ENCODE measurements at places on chromosomes 11 and 22.

GRCh38 chr11:128198216-128198772, 389.1 kb downstream of the ETS1 start:
- no peak for DNase-seq

- no peak for DNase-seq
Observed at GRCh38 chr11:102172127-102172848, 62.0 kb downstream of the YAP1 start.

DNA sequence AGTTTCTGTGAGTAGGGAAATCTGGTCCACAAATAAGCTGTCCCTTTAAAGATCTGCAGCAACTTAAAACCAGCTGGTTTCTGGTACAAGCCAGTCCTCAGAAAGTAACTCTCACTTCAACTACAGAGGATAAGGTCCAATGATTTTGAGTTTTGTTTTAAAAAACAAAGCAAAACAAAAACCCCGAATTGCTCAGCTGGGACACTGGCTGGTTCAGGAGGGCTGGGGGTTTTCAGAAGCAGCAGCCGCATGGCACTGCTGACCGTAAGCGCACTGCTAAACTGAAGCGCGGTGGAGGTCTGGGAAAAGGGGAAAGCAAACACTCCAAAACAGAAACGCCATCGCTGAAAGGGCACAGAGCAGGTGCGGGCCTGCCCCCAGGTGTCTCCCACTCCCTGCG, 59.7 kb downstream of the MICAL3 start:
- no peak for DNase-seq

DNA sequence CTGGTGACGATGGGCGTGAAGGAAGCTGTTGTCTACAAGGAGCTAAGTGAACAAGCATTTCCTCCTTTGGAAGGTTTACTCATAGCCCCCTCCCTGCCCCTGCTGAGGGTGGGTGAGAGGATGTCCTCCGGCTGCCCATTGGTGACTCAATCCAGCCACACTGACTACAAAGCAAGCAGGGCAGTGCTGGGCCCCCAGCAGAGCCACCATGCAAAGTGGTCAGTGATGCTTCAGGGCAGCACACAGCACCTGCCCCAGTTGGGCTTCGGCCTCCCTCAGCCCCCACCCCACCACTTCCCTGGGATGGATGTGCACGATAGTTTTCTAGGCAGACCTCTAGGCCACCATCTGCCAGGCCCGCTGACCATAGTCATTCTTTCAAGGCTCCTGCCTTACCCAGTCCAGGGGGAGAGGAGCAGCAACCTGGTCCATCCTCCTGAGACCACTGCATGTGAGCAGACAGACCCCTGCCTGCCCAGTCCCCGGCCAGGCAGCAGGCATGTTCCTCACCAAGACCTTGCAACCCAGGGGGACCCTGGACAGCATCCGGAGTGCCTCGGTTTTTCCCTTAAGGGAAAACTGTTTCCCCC, 125.1 kb downstream of the BCR start:
- DNase-seq: no peak

GRCh38 chr11:125433454-125434121, 62.5 kb downstream of the FEZ1 start:
- no peak for DNase-seq

DNA sequence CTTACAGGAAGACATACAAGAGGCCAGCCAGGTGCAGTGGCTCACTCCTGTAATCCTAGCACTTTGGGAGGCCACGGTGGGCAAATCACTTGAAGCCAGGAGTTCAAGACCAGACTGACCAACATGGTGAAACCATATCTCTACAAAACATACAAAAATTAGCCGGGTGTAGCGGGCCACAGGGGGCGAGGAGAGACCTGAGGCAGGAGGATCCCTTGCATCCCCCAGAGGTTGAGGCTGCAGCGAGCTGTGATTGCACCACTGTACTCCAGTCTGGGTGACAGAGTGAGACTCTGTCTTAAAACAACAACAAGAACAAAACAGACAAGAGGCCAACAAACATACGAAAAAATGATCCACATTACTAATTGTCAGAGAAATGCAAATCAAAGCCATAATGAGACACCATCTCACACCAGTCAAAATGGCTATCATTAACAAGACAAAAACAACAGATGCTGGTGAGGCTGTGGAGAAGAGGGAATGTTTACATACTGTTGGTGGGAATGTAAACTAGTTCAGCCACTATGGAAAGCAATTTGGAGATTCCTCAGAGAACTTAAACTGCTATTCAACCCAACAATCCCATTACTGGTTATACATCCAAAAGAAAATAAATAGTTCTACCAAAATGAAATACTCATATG, 498.8 kb upstream of the ARHGAP42 start:
- no peak for DNase-seq

DNA sequence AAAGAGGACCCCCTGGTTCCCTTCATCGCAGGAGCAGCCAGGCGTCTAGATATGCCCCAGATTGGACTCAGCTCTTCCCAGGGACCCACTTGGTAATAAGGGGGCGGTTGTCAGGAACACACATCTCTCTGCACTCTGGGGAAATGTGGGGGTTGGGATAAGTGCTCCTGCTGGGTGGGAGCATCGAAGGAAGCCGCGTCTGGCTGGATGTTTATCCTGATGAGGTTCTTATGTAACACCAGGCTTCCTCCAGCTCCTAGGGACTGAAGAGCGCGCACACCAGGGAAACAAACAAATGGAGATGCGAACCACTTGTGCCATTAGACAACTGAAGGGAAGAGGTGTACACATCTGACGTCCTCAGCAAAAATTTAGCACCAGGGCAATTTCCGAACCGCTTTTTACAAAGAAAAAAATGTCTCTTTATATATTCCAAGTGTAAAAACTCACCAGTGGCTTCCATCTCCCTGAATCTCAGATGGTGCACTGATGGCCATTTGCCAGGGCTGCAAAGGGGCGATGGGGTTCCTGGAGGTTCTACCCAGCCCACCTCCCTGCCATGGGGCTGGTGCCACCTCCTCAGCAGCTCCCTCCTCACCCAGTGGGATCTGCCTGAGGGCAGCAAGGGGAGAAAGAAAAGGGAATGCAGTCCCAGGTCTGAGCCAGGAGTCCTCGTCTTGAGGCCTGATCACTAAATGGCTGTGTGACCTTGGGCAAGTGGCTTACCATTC, 89.4 kb downstream of the PKNOX2 start:
- no peak for DNase-seq

GRCh38 chr11:2928605-2929530, at the start of gene PHLDA2:
Gene PHLDA2 (minus strand): TSS chr11:2929420. CDS start chr11:2929364, 56 bp downstream.
- DNase-seq: no peak

GRCh38 chr11:122781378-122782195, 56.7 kb upstream of the CRTAM start:
- peak; percentile 61 for DNase-seq
